ENCODE measurements at places on chromosomes 16 and 17.

GRCh38 chr16:56119133-56119532 is 72.2 kb upstream of the GNAO1 start:
- no peak for DNase-seq

GRCh38 chr17:82929011-82929622 is 89.3 kb upstream of the ZNF750 start:
- peak; percentile 90 for DNase-seq

DNA sequence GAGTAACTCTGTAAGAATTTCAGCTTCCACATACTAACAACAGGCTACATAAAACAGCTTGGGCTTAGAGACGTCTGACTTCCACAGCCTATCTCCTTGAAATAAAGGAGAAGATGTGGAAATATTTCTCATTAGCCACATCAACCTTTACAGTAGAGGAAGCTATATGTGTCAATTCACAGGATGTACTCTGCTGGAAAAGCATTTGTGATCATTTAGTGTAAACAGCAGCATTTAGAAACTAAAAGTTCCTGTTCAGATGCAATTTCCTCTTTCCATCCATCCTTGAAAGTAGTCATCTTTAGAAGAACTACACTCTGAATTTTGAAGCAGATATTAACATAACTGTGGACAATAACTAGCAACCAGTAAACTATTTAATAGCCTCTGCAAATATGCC is 46.2 kb downstream of the XPO6 start:
- no peak for DNase-seq

DNA sequence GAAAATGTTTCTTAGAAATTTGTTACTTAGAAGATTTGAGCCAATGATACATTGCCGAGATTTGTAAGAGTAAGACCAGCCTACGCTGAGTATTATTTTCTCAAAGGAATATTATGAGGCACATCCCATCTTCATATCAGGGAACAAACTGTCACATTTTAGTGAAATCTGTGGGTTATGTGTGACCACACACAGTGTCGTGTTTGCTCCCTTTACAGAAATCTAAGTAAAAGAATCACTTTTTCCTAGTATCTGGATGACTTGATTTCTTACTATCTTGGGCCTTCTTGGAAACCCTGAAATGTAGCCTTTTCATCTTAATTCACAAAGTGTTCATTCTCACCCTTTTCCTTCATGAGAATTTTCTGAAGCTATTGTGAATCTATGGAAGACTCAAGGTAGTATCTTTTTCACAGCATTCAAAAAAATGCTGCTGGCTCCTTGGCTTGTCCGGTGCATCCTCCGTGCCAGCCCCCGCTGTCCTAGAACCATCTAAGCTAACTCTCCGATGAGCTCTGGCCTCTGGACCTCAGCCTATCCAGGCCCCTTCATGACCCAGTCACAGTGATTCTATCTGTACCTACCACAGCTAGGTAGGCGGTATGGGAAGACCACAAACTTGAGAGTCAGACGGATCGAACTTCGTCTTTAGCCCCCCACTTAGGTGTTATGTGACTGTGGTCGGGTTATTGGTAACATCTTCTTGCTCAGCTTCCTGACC is 524.3 kb downstream of the MAF start:
- no peak for DNase-seq

GRCh38 chr16:10669791-10670190 is 24.9 kb downstream of the TEKT5 start:
- no peak for DNase-seq

- DNase-seq, result no peak
Observed at GRCh38 chr16:4318451-4318910, 2.6 kb downstream of the GLIS2 start.

- no peak for DNase-seq
Observed at GRCh38 chr16:86555704-86556075, 655 bp upstream of the MTHFSD start.

- DNase-seq, result no peak
Observed at GRCh38 chr17:69561462-69561861, 147.0 kb downstream of the MAP2K6 start.

DNA sequence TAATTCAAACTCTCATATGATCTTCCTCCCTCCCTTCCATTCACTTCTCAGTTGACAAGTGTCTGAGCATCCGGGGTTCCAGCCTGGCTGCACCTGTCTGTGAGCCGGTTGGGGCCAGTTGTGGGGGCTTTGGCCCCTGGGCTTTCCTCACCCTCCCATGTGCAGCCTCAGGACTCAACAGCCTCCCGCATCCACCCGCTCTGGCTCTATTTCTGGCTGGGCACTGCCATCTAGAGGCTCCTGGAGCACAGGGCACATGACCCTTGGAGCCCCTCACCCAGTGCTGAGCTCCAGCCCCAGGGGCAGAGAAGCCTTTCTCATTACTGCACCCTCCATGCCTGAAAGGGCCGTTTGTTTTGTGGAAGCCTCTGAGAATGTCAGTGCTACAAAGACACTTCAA is 43.3 kb downstream of the HAPSTR1 start:
- peak; percentile 61 for DNase-seq

GRCh38 chr17:47872651-47873161 is 21.7 kb upstream of the SP6 start:
- no peak for DNase-seq

- peak; percentile 50 for DNase-seq
Observed at GRCh38 chr17:32517982-32518381, 31.2 kb downstream of the CDK5R1 start.

All from chondrocyte (in vitro differentiated cells).